ENCODE measurements at places on chromosomes 3 and 15. TPM values are rescaled to one million over a fixed set of nuclear protein-coding genes. Genes with fewer than 3 reads are reported as not detected.

The RHOV gene
- 0.29 TPM for total RNA-seq

The DUSP7 gene
- 14.1 TPM for total RNA-seq

The FETUB gene
- not detected for total RNA-seq

The RPSA gene
- 2,627 TPM for total RNA-seq

The ZNF619 gene
- 8.3 TPM for total RNA-seq

The THSD4 gene
- total RNA-seq, result not detected

The GATM gene
- total RNA-seq, result 0.62 TPM

The HYAL3 gene
- 4.0 TPM for total RNA-seq

The HTR3E gene
- not detected for total RNA-seq

The SIAH2 gene
- 74.9 TPM for total RNA-seq

The TLR9 gene
- 0.59 TPM for total RNA-seq

The CFAP92 gene
- total RNA-seq, result 0.24 TPM

The ATP13A4 gene
- 2.7 TPM for total RNA-seq

The MST1R gene
- 0.39 TPM for total RNA-seq

The CLDN18 gene
- not detected for total RNA-seq

The DHX36 gene
- total RNA-seq, result 71.1 TPM

The GREM1 gene
- not detected for total RNA-seq

The SMCO1 gene
- not detected for total RNA-seq

The CYP8B1 gene
- total RNA-seq, result not detected

The C3orf20 gene
- 0.07 TPM for total RNA-seq

The LIPC gene
- not detected for total RNA-seq

The SEMA5B gene
- total RNA-seq, result not detected

The PIK3CA gene
- total RNA-seq, result 19.1 TPM

The SELENOT gene
- total RNA-seq, result 111 TPM

The EFHB gene
- 0.57 TPM for total RNA-seq

The IL20RB gene
- 0.97 TPM for total RNA-seq

The CHD2 gene
- total RNA-seq, result 121 TPM

The ARHGAP31 gene
- total RNA-seq, result 10.8 TPM

The TMC3 gene
- not detected for total RNA-seq

The CXCR6 gene
- 4.0 TPM for total RNA-seq

The KBTBD12 gene
- not detected for total RNA-seq

The MYZAP gene
- total RNA-seq, result 0.55 TPM

The CCR3 gene
- not detected for total RNA-seq

The CYP1A2 gene
- total RNA-seq, result not detected

The SLCO3A1 gene
- 12.7 TPM for total RNA-seq

The DZIP1L gene
- total RNA-seq, result not detected

The PCSK6 gene
- 0.24 TPM for total RNA-seq

The CELF6 gene
- total RNA-seq, result 0.19 TPM

Measured in activated CD4-positive, alpha-beta memory T cell treated with anti-CD3 and anti-CD28 coated beads for 36 hours (primary cell).